ENCODE measurements at places on chromosomes 3 and 15. TPM values are rescaled to one million over a fixed set of nuclear protein-coding genes. Genes with fewer than 3 reads are reported as not detected.
A peak's percentile ranks its signal among the peaks of the same experiment; 100 is the strongest.

Gene DBR1
- total RNA-seq = 18.4 TPM

- no peak for DNase-seq
Measured at GRCh38 chr3:181860235-181860634, 148.5 kb downstream of the SOX2 start.

Gene TRAIP
- total RNA-seq = 18.1 TPM

DNA sequence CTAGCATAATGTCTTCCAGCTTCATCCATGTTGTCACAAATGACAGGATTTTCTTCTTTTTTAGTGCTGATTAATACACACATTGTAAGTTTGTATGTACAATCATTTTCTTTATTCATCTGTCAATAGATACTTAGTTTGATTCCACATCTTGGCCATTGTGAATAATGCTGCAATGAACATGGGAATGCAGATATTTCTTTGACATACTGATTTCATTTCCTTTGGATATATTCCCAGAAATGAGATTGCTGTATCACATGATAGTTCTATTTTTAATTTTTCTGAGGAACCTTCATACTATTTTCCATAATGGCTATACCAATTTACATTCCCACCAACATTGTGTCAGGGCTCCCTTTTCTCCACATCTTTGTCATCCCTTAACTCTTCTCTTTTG is 117.9 kb downstream of the MEIS2 start:
- DNase-seq = no peak

Gene C3orf85
- not detected for total RNA-seq

DNA sequence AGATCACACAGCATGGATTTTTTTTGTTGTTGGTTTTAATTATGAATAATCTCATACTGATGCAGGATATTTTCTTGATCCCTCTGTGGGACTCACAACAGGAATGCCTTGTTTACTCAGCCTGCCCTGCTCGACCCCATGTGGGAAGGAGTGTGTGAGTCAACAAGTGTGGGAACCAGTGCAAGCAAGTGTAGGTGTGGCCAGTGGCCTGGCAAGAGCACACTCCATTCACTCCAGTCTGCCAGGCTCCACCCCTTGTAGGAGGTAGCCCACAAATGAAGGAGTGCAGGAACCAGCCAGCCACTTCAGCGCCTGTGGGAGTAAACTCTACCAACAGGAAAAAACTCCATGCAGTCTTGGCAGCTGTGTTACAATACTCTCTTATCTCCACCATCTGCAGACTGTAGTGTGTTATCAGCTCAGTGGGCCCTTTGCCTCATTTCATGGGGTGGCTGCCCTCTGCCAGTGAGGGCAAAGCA is 393.6 kb downstream of the OTOL1 start:
- DNase-seq = peak; percentile 68

- no peak for DNase-seq
Measured at GRCh38 chr3:72960812-72961518, 35.6 kb upstream of the PPP4R2 start.

DNA sequence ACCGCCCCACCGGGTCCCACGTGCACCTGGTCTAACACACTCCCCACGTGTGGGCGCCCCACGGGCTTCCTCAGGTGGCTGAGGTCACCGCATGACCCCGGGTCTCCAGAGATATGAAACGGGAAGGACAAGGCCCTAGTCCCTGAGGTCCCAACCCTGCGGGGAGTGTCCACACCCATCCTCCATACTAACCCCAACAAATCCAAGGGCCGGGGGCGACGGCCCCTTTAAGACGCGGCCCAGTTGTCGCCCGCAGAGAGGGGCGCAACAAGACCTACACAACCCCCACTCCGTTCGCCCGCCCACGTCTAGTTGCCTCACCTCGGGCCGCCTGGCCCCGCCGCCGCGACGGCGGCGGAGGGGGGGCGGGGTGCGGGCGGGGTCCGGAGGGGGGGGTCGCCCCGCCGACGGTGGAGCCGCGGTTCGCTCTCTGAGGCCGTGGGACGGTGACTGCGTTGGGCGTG is 396 bp downstream of the INO80 start:
- peak; percentile 52 for DNase-seq

Gene TWF2
- 102 TPM for total RNA-seq

- DNase-seq = no peak
Measured at GRCh38 chr3:140760324-140761075, 82.6 kb downstream of the TRIM42 start.

DNA sequence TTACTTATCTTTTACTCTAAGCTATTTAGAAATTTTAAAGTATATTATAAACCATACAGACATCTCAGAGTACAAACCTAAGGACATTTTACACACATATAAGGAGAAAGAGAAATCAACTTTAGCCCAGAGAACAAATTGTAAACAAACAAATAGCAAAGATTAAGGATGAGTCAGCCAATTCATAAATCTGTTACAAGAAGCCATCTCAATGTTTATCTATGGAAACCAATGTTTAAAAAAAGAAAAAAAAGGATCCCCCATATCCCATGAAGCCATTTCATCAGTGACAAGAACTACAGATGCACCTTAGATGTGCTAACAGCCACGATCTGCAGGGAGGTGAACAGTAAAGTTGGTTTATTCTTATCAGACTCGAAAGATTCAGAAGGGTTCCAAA is 437.1 kb downstream of the SHQ1 start:
- no peak for DNase-seq

DNA sequence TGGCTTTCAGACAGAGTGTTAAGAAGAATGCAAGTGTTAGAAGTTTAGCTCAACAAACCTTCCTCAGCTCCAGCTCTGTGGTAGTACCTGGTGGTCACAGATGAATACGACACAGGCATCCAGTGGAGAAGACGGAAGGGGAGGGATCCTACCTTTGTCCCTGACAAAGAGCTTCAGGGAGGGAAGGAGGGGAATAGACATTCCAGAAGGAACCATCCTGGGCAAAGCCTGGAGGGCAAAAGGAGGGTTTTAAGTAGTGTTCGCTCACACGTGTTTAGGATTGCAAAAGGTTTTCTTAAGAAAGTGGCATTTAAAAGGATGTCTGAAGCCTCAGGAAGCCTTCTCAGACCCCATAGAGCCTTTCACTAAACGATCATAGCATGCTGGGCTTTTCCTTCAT is 2.8 kb downstream of the CHCHD4 start:
- DNase-seq = no peak

- no peak for DNase-seq
Measured at GRCh38 chr15:54514601-54515000, 536.4 kb downstream of the UNC13C start.

DNA sequence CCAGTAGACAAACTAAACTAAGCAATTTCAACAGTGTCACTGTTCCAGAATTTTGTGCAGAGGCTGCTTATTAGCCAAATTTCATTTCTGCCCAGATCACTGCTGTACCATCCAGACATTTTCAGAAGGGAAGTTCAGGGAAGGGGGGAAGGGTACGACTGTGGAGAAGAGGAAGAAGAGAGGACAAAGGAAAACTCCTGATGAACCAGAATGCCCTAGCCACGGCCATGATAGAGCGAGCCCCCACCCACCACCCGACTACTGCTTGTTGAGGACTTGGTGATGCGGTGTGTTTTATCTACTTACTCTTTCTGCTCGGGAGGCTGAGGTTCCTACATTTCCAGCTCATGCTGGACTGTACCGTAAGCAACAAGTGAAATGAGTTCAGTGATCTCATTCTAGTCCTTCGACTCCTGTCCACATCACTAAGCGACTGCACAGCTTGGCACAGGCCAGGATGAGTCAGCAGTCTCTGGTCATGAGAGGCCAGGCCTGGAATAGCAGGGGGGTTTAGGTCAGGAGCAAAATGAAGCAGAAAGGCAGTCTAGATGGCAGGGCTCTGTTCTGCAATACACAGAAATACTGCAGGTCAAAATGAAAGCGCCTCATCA is 330.8 kb downstream of the TIGIT start:
- DNase-seq = peak; percentile 81

GRCh38 chr15:42152921-42153698 is 3.3 kb downstream of the PLA2G4F start:
- no peak for DNase-seq

DNA sequence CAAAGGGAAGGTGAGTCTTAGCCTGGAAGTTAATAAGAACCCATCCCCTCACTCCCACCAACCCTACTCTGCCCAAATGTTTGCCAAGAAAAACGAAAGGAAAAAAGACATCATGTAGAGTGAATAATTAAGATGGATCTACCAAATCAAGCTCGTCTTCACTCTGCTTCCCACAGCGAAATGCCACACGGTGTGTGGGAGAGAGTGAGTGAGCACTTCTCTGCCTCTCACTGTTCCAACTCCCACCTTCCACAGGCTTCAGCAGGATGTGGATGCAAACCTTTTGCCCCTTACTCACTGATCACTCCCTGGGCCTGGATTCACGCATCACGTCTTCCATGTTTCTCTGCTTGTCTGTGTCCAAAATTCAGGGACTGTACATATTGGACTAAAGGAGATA is 85.4 kb downstream of the WDR76 start:
- no peak for DNase-seq

Gene CERS3
- total RNA-seq = not detected

Gene PRICKLE2
- 7.9 TPM for total RNA-seq

DNA sequence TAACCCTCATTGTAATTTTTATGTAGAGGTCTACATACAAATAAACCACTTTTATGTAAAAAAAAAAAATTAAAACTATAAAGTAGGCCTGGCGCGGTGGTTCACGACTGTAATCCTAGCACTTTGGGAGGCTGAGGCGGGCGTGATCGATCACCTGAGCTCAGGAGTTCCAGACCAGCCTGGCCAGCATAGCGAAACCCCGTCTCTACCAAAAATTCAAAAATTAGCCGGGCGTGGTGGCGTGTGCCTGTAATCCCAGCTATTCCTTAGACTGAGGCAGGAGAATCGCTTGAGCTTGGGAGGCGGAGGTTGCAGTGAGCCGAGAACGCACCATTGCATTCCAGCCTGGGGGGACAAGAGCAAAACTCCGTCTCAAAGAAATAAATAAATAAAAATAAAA is 766 bp upstream of the SLC12A6 start:
- no peak for DNase-seq

DNA sequence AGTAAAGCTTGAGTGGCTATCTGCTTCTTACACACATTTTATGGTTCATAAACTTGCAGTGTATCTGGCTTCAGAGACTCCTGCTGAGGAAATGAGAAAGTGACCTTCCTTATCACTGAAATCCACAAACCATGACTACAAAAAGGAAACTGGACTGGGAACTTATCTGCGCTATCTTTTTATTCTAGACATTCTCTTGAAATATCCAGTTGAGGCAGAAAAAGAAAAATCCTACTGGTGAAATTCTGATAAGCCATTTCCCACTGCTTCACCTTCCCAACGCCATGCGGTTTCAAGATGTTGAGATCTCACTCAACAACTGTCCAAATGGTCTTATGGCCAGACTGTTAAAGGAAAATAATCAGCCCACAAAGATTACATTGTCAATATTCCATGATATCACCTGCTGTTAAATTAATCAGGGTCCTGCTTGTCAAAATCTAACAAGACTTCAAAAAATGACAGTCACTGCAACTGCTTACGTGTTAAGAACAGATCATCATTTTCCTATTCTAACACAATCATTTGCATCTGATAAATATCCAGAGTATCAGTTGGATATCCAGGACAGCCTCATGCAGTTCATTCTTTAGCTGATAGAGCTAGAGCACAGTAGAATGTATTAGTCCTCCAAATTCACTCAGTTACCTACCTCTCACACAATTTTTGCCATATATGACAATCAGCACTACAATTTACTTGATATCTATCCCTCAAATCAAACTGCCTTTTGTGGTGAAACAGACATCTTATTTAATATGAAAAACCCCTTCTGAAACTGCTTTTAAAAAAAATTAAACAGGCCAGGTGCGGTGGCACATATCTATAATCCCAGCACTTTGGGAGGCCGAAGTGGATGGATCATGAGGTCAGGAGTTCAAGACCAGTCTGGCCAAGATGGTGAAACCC is 538.1 kb downstream of the MAGI1 start:
- DNase-seq = no peak

DNA sequence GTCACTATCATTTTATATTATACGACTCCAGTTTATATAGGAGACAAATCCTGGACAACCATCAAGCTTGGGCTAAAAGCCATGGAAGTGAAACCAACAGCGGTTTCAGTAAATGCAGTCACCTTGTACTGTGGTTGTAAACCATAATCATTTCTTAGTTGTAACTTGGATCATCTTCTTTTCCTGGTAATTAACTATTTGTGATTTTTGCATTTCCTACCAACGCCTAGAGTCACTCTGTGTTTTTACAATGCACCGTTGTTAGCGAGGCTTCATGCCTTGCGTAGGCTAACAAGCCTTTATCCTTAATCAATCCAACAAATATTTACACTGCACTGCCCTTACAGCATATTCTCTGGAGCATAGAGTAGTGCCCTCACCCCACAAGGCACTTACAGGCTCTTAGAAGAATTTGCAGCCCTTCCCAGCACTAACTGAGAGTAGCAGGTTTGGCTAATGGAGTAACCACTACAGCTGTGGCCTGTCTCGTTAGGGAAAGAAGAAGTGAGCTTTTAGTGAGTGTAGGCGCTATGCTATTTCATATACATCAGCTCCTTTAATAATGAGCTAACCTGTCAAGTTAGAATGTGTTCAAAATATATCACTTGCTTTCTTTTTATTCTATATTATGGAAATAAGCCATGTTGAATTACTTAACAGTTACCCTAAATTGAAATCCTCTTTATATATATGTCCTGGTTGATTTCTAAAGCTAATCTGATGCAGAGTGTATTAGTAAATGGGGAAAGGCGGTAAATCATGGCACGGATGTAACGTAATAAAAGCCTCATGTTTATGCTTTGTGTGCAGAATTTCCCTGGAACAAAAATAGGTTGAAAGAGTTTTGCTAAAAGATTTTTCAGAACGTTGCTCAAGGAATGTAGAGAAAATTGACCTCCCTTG is 62.8 kb downstream of the ABHD2 start:
- DNase-seq = no peak

GRCh38 chr3:16888785-16889607 is 4.2 kb downstream of the PLCL2 start:
- no peak for DNase-seq

DNA sequence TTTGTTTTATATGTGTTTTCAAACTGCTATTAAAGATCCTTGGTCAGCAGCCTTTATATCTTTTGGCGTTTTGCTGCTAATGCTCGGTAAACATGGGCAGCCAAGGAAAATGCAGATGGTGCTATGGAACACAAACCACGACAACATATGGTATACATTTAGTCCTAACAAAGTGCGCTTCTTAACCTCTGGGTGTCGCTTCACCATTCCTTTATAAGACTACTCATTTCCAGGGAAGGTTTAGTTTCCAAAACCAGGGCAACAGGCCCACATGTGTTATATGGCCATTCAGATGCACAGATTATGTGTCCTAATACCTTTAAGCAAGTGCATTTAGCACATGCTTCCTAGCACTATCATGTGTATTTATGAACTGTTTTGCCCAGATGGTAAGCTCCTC is 14.7 kb downstream of the SHOX2 start:
- no peak for DNase-seq

Gene GPR149
- total RNA-seq = not detected

- DNase-seq = no peak
Measured at GRCh38 chr15:64782751-64783150, 7.4 kb upstream of the RBPMS2 start.

Measured in PC-9 (cell line).